T-helper 2 cell treated with Interferon-gamma antibody and Interleukin-4, amounts not matched to agents 5 μg/mL and 100 μg/mL, for 36 hours (primary cell): ENCODE measurements at places on chromosomes 1 and 21.

DNA sequence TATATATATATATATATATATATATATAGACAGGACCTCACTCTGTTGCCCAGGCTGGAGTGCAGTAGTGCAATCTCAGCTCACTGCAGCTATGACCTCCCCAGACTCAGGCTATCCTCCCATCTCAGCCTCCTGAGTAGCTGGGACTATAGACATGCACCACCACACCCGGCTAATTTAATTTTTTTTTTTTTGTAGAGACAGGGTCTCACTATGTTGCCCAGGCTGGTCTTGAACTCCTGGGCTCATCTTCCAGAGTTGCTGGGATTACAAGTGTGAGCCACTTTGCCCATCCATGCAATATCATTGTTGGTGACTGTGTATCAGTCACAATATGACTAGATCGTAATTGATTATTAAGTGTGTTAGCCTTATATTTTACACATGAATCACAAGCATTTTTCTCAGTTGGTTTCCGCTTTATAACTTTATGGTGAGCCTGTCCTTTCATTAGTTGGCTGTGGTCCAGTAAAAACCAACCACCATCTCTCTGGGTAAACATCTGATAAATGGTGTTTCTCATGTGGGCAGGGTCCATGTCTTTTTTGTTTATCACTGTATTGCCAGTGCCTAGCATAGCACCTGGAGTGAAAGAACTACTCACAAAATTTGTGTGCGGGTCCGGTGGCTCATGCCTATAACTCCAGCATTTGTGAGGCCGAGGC is 63.6 kb downstream of the MYOM3 start:
- DNase-seq, result no peak

DNA sequence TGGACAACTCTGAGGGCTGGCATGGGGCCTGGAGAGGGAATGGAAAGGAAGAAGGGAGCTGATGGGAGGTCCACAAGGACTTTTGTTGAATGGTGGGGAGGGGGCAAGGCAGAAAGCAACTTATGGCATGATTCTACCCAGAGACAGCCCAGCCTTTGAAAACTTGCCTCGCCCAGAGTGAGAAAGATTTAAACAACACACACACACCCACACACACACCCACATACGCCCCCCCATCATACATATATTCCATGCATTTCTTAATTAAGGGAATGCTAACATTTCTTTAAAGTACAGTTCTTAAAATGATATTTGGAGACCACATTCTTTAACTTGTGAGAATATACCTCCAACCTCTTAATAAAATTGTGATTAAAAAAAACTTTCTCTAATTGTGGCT is 115.4 kb upstream of the F3 start:
- no peak for DNase-seq

- DNase-seq, result no peak
These were observed 23.7 kb upstream of the ACTL8 start for GRCh38 chr1:17731460-17731859.

DNA sequence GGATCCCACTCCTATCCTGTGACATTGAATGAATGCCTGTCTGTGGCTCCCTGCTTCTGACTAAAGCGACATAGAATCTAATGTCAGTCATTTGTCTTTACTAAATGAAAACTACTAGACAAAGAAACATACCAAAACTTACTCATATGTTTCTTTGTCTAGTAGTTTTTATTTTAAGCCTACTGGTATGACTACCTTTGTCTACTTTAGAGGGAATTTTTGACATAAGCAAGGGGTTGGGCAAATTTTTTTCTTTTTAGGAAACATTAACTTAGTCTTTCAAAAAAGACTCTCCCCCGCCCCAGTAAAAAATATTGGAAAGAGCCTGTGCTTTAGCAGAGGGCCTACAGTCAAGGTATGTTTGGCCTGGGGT is 4.9 kb downstream of the NEK7 start:
- DNase-seq, result no peak
